M059J (cell line): ENCODE measurements at places on chromosomes 7 and 10. TPM values are rescaled to one million over a fixed set of nuclear protein-coding genes. Genes with fewer than 3 reads are reported as not detected.

DLX5 gene
- 0.98 and 1.2 TPM in 2 replicates for total RNA-seq

RNF133 gene
- total RNA-seq: 0.10 TPM in 1 of 2 replicates, not detected in the other

PPP1R3A gene
- not detected in 2 replicates for total RNA-seq

LRRC4 gene
- total RNA-seq: 0.39 TPM in 1 of 2 replicates, not detected in the other

FOXL3 gene
- not detected in 2 replicates for total RNA-seq
